ENCODE measurements at places on chromosomes 6 and 20.

GRCh38 chr6:94862112-94862511 lies 715.2 kb upstream of the MANEA start:
- no peak for DNase-seq

DNA sequence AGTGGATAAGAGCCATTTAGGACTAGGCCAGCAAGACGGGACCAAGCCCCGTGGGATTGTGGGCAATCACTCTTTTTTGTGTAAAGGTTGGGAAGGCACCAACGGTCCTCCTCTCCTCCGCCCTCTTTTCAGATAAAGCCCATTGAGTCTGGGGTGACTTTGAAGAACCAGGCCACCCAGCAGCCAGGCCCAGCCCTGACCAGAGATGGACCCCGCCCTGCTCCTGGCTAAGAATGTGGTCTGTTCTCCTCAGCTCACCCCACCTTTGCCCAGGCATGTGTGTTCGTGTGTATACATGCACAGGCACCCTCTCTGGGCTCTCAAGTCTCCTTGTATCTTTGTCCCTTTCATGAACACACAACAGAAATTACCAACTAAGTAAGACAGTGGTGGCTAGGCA lies 9.1 kb downstream of the SDC4 start:
- DNase-seq = no peak

DNA sequence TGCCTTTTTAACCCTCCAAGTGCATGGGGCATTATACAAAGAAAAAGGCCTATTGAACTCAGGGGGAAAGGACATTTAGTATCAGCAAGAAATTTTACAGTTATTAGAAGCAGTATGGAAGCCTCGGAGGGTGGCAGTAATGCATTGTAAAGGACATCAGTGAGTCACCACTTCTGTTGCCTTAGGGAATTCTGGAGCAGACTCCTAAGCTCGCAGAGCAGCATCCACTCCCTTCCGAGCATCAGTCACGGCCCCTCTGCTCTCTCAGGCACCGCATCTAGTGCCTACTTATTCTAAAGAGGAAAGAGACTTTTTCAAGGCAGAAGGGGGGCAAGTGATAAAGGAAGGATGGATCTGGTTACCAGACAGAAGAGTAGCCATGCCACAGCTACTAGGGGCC lies 296.5 kb downstream of the RNGTT start:
- no peak for DNase-seq

DNA sequence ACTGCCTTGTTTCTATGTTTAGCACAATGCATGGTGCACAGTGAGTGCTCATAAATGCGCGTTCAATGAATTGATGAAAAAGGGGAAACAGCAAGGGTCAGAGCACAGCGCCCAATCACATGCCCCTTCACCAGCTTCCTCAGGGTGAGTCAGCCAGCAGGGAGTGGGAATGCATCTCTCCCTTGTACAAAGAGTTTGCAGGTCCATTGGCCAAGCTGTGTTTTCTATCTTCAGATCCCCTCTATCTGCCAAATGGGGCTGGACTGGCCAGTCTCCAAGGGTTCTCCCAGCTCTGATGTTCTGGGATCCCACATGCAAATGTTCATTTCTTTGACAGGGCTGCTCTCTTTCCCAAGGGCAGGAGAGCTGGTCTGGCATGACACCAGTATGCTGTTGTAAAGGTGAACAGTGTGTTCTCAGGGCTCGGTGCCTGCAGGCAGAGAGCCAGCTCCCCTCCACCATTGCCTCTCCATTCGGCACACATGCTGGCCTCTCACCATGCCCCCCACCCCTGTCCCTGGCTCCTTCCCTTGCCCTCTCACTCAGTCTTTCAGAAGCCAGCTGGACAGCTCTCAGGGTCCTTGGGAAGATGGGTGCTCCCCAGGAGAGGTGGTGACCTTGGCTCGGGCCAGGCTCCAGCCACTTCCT lies 25.0 kb downstream of the ANGPT4 start:
- no peak for DNase-seq

DNA sequence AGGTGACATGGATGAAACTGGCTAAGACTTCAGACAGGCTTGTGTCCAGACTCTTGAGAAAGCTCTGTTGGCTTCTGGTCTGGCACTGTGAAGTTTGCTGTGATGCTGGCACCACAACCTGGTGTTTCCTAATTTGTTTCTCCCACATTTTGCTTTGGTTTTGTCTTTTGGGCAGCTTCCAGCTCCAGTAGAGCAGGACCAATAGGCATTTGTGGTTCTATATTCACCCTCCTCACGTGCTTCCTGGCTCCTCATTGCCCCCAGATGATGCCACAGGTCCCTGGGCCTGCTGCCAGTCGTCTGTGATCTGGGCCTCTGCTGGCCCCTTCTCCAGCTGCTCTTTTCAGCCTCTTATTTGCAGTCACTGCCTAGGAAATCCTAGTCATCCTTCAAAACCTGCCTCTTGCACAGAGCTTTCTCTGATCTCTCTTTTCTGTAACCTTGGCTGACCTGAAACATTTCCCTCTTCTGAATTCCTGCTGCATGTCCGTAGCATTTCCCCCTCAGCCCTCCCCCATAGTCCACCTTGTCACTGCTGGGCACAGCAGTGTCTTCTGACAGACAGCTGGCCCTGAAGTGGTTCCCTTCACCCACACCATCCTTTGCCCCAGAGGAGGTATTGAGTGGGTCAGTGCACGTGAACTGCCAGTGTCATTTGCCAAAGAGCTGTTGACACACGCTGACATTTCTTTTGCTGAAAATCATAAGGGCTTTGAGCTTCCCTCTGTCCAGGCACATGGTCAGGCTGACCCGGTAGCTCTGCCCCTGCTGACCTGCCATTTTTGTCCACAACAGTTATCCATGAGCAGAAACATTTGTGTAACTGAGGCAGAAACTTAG lies 63.0 kb downstream of the PTPN1 start:
- DNase-seq = no peak

- DNase-seq = peak; percentile 63
Observed at GRCh38 chr20:32521780-32522525, 63.2 kb downstream of the NOL4L start.

DNA sequence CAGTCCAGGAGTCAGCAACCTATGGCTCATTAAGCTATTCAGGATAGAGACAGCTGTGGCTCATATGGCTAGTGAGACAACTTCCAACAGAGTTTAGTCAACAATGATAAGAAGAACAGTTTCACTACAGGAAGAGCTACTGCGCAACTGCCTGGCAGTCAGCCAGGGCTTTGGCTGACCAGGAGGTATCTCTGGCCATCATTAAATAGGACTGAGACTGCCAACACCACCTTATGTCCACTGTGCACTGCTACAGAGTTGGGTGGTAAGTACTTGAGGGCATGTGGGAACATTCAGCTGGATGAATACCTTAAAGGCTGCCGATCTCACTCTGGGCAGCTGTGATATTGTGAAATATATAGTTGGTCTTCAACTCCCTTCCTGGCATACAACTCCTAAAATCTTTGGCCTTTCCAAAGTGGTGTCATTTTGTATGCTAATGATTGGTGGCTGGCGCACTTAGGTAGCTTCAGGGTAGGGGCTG lies 52.2 kb upstream of the FAM83C start:
- DNase-seq = no peak

DNA sequence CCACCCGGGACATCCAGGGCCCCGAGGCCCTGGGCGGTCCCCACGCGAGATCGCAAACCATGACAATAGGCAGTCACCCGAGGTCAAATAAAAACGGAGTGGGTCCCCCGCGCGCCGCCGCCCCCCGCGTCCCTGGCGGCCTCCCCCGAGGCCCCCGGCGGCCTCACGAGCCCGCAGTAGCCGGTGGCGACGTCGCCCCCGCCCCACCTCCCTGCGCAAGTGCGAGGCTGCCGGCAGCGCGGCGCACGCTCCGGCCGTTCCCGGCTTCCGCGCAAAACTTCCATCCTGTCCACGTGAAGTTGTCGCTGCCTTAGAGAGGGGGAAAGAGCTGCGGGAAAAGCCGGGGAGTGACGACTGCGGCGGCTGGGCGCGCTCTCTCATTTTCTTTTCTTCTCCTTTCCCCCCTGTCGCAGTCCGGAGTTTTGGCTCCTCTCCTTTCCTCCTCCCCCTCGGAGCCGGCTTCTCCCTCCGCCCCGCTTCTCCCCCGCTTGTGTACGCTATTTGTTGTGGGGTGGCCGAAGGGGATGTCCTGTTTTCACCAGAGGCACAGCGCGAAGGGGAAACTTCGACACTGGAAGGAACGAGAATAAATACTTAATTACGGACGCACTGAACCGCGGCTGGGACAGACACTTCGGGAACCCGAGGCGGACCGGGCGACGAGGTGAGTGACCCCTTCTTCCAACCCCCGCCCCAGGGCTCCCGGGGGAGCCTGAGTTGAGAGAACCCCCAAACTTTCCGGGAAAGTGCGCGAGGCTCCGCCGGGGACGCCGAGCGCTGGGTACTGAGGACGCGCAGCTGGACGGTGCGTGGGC lies at the start of gene EYA4:
Gene EYA4, plus strand, starts transcription at position 272 of the 815 bp plus-strand sequence. CDS start 33,424 bp downstream, outside the sequence.
- DNase-seq = no peak

DNA sequence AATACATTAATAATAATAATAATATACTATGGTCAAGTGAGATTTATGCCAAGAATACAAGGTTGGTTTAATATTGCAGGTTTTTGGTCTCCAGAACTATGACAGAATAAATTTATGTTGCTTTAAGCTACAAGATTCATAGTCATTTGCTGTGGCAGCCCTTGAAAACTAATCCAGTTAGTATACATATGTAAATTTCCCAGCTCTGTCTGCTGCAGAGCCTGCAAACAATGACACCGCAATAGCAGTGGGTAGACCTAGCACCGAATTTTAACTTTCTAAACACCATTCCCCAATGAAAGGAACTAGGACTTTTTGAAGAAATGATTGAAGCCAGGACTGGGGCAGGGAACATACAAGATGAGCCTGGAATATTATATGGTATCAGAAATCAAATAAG lies 647.7 kb upstream of the NRSN1 start:
- DNase-seq = no peak

DNA sequence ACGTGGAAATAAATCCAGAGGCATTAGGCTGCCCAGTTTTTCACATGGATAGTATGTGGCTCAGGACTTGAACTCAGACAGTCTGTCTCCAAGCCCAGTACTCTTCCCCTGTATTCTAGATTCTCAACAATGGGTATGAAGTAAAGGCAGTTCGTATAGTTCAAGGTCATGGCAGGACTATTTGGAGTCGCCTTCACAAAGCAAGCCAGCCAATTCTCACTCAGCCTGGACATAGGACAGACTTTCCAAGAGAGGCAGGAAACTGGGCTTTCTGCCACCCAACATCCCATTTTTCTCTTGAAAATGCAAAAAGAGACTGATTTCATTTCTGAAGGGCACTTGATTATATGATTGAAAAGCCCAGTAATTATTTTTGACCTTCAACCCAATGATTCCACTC lies 111.0 kb downstream of the EDN1 start:
- no peak for DNase-seq

- no peak for DNase-seq
Observed at GRCh38 chr20:47854687-47855212, 69.5 kb upstream of the SULF2 start.

- DNase-seq = no peak
Observed at GRCh38 chr20:46963196-46963529, 68.5 kb downstream of the EYA2 start.

DNA sequence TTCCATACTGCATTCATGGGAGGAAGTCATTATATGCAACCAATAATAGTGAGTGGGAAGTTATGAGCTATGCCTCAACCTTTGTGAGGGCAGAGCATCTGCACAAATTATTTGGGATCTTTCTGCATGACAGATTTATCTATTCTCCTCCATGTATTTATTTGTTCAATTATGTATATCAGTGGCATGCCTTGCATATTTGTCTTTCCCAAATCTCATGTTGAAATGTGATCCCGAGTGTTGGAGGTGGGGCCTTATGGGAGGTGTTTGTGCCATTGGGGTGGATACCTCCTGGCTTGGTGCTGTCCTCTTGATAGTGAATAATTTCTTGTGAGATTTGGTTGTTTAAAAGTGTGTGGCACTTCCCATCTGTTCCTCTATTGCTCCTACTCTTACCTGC lies 1246.0 kb upstream of the CITED2 start:
- DNase-seq = no peak

DNA sequence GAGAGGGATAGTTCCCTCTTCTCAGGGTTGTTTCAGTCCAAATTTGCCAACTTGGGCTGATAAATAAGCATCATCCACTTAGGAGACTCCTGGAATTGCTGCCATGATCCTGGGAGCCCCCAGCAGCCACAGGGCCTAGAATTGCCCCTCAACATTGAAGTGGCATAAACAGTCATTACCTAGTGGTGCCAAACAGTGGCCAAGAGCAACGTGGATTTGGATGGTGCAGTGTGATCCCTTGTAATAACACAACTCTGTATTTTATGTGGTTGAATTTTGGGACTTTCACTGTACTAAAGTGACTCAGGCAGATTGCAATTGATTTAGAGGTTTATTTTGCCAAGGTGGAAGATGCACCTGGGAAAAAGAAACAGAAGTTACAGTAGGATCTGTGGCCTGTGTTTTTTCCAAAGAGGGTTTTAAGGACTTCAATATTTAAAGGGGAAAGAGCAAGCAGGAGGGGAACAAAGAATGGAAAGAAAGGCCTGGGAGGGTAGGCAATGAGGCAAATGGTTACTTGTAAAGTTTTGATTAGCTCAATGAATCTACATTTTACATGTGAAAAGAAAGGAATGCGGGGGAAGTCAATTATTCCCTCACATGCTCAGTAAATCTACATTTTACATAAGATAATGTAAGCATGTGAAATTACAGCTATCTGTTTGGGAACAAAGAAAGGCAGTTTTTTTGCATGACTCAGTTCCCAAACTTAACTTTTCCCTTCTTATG lies 168.0 kb upstream of the NOX3 start:
- no peak for DNase-seq

DNA sequence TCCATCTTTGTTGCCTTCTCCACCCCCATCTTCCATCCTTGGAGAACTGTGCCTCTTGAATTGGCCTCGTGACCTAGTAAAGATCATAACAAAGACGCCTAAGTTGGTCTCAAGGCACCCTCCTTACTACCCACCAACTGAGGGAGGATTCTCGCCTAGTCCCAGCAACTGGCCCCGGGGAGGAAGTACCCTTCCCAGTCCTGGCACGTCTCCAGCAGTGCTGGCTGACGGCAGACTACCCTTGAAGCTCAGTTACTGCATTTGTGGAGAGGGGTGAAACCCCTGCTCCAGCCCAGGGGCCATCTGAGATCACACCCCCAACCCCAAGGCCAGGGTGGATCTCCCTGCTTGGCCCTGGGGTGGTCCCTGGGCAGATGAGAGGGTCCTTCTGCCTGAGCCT lies 2.1 kb upstream of the OSBPL2 start:
- no peak for DNase-seq

DNA sequence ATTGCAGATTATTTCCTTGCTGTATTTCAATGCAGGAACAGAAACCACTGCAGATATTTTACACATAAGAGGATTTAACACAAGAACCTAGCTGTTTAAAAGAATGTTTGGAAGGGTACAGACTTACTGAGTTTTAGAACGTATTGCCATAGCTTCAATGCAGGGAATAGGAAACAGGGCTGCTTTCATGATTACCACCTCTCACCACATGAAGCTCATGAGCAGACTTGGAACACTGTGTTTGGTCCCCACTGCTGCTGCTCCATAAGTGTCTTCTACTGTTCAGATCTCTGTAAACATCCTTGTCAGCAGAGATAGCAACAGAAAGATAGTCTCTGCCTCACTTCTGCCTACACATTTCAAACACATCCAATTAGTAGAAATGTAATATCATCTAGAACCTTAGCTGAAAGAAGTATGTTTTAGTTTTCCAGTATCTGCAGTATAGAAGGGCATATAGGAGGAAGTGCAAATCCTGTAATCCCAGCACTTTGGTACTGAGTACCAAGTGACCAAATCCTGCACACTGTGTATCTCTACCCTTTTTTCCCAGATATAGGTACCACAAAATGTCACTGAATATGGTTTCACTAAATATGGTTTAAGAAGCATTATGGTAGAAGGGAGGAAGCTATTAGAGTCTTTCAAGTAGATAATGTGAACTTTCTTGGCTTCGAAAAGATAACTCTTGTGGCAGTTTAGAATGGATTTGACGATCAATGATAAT lies 51.9 kb downstream of the STXBP5 start:
- DNase-seq = no peak

Data from activated CD4-positive, alpha-beta T cell treated with anti-CD3 and anti-CD28 coated beads for 1 hour (primary cell).